Substantia nigra (tissue), 51 donors: ENCODE measurements at places on chromosomes 12 and 14.
A peak's percentile ranks its signal among the peaks of the same experiment; 100 is the strongest.

GRCh38 chr12:60724984-60725383 lies 1129.2 kb downstream of the SLC16A7 start:
- no peak for DNase-seq

DNA sequence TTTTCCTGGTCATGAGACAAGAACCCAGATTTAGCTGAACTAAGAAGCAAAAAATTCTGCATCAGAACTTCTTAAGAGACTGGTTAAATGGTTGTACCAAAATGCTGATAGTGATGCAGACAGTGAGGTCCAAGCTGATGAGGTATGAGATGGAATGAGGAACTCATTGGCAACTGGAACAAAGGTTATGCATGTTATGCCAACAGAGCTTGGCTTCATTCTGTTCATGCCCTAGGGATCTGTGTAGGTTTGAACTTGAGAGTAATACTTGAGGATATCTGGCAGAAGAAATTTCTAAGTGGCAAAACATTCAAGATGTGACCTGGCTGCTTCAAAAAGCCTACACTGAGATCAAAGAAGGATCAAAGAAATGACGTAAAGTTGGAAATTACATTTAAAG lies 398.0 kb downstream of the FSCB start:
- DNase-seq, result no peak

GRCh38 chr12:131369094-131369845 lies 341.6 kb upstream of the SFSWAP start:
- DNase-seq, result no peak

DNA sequence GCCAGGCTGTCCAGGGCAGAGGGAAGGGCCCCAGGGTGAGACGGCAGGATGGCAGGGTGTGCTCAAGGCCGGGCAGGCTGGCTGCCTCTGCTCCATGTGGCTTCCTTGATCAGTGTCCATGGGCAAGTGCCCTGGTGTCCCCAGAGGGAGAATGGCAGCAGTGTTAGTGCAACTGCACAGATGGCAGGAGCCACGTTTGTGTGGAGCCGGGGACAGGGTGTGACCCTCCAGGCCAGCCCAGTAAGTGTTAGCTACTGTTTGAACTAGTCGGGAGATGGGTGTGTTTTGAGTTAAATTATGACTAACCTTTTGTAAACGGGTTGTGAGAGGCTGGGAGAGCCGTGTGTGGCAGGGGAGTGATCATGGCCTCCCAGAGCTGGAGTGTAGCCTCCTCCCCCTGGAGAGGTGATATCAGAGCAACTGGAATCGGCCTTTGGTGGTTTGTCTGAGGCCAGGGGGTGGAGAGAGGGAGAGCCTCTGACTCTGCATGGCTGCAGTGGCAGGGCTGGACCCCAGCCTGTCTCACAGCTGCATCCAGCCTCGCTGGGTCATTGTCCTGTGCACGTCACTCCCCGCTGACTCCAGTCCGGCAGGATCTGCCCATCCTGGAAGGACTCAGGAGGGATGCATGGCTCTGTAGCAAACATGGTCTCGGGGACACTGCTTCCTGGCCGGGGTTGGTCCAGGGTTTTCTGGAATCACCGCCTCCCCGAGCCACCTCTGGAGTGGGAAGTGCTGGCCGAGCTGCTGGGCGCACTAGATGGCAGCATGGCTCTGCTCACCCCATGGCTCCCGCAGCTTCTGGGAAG lies 27.8 kb downstream of the AACS start:
- DNase-seq, result peak; percentile 57

DNA sequence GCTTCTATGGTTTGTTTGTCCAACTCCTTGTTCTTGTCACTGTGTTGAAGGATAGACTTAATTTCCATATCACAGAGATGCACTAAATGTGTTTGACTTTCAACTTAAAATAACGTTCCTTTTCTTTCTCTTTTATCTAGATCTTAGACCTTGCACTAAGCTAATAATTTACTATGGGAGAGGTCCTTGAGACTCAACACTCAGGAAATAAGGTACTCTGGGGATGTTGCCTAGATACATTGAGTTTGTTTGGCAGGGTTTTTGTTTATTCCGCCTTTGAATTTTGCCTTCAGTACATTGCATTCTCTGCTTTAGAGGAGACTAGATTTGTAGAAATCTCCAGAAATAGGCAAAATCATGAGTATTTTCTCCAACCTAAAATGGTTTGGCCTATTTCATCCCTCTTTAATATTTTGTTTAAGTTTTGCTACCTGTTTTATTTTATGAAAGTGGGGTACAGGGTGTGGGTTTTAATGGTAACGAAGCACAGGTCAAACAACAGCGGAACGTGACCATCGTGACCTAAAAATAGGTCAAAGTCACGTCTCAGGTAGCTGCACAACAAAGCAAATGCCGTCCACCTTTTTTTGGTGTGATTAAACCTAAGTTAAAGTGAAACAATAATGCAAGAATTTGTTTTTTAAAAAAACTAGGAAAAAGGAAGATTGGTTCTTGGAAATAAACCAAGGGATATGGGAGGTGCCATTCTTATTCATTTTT lies 115.3 kb upstream of the CPSF6 start:
- no peak for DNase-seq
